ENCODE measurements at places on chromosomes 2 and 18.

- DNase-seq: no peak
These were observed 12.2 kb downstream of the GREB1 start for GRCh38 chr2:11546072-11546471.

DNA sequence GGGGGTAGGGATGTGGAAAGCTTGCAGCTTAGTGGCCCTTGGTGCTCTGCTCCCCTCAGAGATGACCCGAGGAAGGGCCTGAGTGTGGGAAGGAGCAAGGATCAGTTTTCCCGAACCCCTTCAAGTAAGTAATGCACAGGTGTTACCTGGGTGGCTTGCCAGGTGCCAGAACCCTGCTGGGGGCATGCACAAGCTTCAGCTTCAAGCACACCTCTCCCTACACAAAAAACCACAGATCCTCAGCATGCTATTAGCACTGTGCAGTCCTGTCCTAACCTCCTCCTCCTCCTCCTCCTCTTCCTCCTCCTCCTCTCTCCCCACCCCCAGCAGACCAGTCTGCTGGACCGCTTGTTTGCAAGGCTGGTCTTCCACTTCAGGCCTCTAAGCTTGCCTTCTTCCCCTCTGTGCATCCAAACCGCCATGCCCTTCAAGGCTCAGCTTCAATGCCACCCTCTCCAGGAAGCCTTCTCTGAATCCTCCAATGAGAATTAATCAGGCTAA lies 114.8 kb downstream of the ACAA2 start:
- no peak for DNase-seq

DNA sequence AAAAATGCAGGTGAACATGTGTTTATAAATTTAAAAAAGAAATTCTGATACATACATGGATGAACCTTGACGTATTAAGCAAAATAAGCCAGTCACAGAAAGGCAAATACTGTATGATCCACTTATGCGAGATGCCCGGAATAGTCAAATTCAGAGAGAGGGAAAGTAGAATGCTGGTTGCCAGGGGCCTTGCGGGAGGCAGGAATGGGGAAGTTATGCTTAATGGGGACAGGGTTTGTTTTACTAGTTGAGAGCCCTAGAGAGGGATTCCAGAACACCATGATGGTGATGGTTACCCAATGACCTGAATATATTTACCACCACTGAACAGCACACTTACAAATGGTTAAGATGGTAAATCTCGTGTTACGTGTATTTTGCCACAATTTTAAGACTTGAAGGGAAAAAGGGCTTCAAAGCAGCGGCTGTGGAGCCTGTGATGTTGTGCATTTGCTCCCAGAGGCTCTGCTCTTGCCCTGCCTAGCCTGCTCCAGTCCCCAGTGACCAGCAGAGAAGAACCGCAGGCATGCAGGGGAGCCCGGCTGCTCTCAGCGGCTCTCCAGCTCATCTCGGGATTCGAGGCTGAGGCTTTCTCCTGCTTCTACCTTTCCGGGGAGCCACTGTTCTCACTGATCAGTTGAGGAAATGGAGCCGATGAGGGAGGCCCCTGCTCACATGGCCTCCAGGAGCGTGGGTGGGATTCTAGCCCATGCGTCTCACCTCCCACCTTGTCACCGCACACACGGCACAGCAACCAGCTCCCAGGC lies 51.7 kb upstream of the TFCP2L1 start:
- no peak for DNase-seq

DNA sequence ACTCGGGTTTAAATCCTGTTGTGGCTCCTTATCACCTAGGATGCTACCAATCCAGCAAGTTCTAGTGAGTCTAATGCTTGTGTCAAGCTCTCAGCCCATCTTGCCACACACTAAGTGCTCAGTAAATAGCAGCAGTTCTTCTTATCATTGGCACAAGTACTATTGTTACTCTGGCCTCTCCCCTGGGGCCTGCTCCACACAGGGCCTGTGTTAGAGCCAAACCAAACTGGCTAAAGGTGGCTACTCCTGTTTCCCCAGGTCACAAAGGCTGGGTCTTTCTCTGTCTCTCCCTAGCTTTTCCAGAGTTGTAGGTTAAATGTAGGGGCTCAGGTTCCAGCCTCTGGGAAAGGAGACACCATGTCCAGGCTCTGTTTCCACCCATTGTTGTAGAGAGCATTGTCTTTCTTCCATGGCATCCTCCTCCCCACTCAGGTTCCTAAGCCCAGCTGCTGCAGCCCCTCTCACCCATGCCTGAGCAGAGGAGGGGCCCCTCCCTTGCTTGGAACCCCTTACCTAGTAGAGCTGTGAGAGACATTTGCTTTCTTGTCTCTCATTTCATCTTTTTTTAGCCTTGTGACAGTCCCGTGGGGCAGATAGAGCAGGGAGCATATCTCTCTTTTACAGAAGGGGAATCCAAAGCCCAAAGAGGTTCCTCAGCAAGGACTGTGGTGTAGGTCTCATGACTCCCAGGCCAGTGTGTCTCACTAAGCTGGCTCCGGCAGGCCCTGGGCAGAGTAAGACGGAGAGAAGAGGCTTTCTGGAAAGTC lies 56.4 kb upstream of the OTOF start:
- DNase-seq: no peak

- DNase-seq: no peak
These were observed 14.0 kb downstream of the GORASP2 start for GRCh38 chr2:170943041-170943440.

DNA sequence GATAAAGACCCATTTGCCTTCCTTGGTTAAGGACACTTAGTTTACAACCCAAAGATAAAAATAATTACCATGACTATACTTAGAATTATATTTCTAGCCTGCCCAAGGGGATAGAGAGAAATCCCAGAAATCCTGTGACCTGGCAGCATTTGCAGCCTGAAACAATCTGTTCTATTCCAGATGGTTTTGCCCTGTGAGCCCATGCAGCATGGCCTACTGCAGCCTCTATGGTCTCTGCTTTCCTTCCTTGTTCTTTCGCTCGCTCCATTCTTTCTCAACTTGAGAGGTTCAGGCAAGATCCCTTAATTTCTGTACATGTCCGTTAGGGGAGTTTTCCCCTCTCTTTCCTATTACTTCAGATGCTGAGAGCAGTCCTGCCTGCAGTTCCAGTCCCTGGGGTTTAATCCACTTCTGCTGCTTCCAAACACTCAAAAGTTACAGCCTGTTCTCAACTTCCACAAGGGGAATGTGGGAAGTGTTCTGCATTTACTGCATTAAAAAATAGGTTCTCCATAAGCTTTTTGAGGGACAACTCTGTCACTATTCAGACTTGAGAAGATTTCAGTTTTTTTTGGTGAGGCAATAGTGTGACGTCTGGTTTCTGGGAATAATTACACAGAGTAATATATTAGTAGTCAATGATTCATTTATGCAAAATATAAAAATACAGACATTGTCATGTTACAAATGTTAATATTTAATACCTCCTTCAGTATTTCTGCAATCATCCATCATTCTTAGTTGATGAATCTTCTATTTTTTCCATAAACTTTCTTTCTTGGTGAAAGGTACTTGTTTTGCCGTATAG lies 80.3 kb downstream of the CDCA7 start:
- DNase-seq: no peak

- DNase-seq: no peak
These were observed 109.3 kb upstream of the LINC00305 start for GRCh38 chr18:64258111-64258650.

DNA sequence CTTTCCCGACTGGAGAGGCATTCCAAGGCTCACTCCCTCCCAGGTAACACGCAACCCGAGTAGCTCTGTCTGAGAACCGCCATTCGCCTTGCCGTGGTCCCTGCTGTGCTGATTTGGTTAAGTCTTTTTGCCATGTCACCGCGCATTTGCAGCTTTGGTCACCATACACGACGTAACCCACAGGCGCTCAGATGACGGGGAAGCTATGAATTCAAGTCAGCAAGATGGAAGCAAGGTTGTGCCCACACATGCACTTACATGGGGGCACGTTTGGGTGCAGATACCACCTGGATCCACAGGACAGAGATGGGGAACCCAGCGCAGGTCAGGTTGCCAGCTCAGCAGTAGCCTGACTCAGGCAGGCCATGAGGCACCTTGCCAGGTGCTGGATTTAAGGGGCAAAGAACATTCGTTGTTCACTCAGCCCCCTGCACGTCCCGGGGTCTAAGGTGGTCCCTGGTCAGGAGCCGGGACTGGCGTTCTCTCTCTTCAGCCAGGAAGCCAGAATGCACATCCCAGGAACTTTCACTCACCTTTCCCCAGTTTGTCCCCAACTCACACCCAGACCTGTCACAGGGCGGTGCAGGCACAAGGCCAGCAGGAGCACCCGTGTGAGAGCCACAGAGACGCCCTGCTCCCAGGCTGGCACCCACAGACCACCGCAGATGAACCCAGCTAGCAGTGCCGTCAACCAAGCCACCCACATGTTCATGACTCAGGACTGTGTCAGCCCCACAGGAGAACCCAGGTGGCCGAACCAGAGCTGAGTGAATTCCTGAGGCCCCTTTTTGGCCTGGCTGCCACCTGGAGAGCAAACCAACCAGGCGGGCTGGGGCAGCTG lies 19.9 kb downstream of the SNED1 start:
- DNase-seq: no peak

GRCh38 chr18:48529796-48530195 lies 9.0 kb upstream of the CTIF start:
- DNase-seq: no peak

- peak; percentile 5 for DNase-seq
These were observed 80.6 kb upstream of the DOCK10 start for GRCh38 chr2:225122583-225123486.

- no peak for DNase-seq
These were observed 70.4 kb upstream of the HPCAL1 start for GRCh38 chr2:10232096-10232815.

GRCh38 chr2:69776886-69777785 lies 35.2 kb downstream of the ANXA4 start:
- no peak for DNase-seq

- DNase-seq: no peak
These were observed 7.5 kb downstream of the SH3RF3 start for GRCh38 chr2:109136542-109136941.

DNA sequence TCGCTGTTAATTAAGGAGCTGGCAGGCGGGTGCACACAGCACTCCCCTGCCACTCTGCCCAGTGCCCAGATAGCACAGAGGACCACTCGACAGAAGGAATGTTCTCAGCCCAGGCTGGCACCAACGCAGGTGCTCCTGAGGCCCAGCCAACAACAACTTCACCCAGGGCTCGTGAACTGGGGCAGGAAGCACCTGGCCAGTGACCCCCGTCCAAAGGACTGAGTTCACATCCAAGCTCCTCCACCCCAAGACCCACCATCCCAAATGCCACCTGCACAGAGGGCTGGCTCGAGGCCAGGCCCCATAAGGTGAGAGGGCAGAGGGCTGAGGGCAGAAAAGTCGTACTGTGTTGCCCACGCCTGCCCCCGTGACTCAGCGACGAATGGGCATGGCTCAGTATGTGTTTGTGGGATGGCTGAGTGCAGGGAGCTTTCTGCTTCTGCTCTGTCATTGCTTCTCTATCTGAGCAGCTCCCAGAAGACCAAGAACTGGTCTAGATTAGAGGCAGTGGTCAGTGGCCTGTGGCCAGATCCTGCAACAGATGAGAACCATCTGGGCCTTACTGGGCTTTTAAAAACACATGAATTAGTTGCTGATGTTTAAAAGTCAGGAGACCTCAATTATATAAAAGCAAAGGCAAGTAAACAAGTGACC lies 68.4 kb downstream of the POLR1A start:
- peak; percentile 46 for DNase-seq

DNA sequence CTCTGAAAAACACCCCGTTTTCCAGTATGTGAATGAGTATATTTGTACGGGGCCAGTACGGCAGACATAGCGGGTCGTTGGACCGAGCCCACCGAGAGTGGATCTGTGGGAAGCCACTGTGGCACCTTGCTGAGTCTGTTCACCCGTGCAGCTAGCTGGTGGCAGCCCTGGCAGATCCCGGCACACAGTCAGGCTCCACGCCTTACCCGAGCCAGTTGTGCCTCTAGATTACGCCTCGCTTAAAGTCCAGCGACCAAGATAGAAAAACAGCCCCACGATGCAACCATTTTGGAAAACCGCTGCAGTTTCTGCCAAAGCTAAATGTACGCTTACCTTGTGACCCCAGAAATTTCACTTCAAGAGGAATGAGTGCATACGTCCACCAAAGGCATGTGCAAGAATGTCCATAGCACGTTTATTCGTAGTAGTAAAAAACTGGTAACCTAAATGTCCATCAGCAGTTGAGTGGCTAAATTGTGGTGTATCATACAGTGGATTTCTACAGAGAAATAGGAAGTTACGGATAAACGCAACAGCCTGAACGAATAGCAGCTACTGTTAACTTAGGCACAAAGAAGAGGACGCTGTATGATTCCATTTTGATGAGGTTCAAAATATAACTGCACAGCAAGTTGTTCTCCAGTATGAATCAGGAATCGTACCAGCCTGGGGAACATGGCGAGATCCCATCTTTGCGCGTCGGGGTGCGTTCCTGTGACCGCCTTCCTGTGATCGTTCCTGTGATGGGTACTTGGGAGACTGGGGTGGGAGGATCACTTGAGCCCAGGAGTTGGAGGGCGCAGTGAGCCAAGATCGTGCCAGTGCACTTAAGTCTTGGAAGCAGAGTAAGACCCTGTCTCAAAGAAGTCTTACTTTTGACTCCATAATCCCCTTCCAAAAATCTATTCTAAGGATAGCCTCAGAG lies 688 bp upstream of the WDR33 start:
- no peak for DNase-seq

DNA sequence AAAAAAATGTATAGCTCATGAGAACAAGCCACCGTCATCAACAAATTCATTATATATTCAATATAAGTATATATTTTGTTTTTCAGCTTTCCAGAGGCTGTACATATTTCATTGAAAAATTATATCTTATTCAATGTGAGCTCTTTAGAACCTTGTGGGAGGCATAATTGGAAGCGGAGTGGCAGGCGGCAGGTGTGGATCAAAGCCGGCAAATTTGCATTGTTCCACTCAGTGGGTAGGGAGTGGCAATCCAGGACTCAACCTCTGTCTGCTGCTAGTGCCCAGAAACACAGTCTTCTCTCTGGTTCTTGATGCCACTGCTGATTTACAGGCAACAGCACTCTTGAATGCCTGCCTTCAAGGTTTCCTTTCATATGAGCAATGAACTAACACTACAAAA lies 46.9 kb downstream of the GCA start:
- no peak for DNase-seq

DNA sequence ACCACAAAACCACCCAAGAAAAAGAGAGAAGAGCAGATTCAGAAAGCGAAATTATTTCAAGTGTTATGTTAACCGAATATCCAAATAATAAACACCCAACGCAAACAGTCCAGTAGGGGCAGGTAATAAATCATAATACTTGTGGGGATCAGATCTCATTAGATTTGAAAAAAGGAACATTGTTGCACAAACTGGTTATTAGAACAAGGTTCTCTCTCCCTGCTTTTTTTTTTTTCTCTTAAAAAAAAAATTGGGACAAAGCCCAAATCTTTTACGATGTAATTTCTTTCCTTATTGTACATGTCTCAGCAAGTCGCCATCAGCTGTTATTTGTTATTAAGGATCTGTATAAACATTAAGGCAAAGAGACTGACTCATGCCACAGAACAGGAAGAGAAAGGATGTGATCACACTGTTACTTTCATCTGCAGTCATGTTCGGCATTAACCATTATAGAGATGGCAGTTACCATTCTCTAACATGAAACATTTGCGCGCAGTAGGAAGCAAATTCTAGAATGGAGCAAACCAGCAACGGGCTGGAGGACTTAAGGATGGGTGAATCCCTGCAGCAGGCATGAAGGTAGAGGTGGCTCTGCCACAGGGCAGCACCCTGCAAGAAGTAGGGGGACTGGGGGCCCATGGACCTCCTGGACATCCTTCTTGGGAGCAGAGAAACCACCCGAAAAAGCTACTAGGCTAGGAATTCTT lies 42.0 kb downstream of the EPHA4 start:
- no peak for DNase-seq

- DNase-seq: no peak
These were observed 2015.7 kb upstream of the LRRTM1 start for GRCh38 chr2:82320296-82320695.
